Activated gamma-delta T cell treated with Interleukin-2 at 50 U/mL for 16 hours (primary cell): ENCODE measurements at places on chromosomes 5 and 9.

- DNase-seq = no peak
Measured at GRCh38 chr9:127809002-127809539, 6.4 kb downstream of the FPGS start.

DNA sequence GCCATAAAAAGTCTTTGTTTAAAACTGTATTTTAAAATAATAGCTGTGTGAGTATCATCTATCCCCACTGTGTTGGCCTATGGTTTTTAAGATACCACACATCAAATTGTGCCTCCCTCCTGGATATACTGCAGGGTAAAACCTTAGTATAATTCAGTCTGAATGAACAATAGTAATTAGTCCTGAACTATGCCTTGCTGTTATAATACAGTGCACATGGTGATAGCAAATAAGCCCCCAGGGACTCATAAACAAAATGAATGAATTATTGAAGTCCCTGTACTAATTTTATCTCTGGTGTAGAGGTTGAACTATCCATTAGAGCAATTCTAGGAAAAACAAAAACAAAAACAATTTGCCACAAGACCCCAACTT, 142.7 kb upstream of the ADAMTSL1 start:
- DNase-seq = no peak

DNA sequence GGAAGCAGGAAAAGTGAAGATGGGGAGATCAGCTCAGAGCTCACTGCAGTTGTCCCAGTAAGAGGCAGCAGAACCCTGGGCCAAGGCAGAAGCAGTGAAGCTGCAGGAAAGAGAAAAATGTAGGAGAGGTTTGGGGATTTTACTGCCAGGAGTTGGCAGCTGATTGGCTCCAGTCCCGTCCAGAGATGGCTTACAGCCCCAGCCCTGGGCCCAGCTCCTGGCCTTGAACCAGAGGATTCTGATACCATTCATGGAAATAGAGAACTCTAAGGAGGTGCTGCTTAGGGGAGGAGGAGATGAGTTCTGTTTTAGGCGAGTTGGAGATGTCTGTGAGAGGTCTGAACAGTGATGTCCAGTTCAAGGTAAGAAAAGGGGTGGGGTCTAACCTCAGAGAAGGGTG, 4.6 kb downstream of the MORN5 start:
- DNase-seq = no peak

- DNase-seq = no peak
Measured at GRCh38 chr5:95936812-95937397, 24.7 kb downstream of the ELL2 start.

GRCh38 chr9:77099388-77099787, 77.9 kb upstream of the VPS13A start:
- no peak for DNase-seq

DNA sequence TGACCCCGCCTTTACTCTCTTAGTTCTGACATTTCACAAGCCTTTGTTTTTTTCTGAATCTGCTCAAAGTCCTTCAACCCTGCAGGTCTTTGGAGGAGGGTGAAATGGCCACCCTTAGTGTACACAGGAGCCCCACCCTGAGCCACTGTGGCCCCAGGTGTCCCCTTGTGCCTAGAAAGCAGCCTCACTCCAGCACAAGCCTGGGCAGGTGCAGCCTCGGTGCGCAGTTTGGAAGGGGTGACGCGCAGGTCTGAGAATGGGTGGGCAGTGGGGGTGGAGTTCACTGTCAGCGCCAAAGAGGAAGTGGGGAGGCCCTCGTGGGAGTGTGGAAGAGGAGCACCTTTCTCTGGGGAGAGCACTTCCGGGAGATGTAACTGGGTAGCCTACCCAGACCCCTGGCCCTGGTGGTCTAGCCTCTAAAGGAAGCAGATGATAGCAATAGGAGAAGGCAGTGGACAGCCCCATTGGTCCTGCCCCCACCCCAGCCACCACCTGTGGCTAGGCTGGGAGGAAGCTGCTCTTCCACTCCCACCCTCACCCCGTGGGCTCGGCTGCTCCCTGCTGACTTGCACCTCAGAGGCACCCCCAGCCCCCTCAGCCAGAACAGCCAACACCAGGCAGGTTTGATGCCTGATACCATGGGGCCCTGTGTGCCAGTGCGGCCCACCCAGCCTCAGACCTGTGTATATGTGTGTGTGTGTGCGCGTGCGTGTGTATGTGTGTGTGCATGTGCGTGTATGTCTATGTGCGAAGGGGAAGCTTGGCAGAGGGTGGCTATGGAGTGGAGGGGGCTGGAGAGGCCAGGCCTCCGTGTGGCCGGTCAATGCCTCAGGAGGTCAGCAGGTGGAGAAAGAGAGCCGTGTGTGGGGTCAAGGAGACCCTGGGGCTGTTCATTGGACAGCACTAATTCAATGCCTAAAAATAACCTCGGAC, 16.8 kb upstream of the DAB2IP start:
- DNase-seq = no peak

DNA sequence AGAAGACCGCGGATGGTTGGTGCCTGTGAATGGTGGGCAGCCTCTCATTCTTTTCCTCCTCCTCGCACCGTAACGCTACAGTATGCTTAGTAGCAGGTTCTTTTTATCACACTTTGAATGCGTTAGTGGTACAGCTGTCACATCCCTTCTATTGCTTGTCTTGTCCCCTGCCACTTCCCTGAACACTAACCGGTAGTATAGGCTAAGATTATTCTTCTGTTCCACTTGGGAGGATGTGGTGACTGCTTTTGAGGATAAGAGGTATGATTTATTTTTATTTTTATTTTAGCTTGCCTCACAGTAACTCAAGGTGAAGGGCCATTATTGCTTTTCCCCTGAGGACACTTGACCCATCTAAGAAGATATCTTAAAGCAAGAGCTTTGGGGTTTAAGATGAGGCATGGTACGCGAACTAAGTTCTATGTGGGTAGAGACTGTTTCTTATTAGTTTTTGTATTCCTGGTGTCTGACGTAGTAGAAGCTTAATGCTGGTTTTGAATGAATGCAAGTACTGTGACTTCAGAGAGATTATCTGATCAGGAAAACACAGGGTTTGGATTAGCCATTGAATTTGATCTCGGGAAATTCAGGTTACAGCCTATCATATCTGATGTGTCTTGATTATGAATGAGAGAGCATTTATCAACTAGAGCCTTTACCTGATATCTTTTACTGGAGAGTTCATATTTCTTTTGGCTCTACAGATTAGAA, 951 bp downstream of the UNC13B start:
- no peak for DNase-seq

GRCh38 chr5:163846512-163846911, 341.1 kb downstream of the MAT2B start:
- no peak for DNase-seq

DNA sequence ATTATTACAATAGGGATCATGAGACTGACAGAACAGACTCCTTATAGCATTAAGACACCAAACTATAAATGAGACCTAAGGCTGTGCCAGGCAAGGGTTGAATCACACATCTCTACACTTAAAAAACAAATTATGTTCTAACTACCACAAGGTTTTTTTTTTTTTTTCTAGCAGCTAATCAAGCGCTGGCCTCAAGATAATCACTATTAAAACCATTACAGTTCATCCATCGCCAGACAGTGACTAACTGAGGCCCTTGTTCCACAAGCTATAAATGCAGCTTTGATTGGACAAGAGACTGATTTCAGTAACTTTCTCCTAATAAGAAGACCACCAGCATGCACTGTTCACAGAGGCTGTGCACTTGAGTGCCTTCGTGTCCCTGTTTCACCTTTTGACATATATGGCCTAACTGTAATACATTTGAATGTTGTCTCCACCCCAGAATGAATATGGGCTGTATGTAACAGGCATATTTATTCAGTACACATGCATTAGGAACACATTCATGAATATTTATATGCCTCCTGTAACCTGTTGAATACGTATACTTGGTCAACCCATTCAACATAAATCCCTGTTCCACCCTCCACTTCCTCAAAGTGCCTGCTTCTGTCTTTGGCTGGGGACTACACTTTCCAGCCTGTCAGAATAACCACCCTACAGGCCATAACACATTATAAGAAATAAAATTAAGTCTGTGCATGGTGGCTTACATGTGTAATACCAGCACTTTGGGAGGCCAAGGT, 22.8 kb upstream of the ZNF131 start:
- no peak for DNase-seq
